Central memory CD8-positive, alpha-beta T cell (primary cell): ENCODE measurements at places on chromosomes 4 and X.
A peak's percentile ranks its signal among the peaks of the same experiment; 100 is the strongest.

GRCh38 chr4:183256756-183257385, 63.2 kb downstream of the CLDN22 start:
- DNase-seq, result no peak

DNA sequence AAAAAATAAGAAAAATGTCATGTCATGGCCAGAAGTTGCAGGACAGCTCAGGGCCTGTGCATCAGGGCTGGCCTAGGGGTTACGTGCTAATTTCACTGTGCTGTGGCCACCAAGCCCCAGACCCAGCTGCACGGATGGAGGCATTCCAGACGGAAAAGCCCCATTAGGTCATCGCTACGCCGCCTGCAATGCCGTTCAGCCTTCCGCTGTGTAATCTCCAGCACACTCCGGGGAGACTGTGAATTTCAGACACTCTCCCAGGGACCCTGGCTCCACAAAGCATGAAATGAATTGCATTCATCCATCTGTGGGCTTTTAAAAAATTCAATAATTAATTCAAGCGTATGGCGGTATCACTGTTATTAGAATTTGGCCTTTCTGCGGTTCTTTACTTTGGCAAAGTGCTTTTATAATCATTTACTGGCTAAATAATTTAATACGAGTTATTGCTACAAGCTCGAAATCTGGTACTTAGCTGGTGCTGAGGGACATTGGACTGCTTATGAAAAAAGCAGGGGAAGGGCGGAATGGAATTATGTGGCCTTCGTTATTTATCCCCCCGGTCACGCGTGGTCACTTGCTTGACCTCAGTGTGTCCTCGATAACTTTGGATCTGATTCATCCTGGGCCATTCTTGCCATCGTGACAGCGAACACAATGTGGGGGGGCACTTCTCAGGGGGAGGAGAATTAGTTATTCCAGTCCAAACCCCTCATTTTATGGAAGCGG, 9.0 kb upstream of the NSG1 start:
- DNase-seq, result no peak

DNA sequence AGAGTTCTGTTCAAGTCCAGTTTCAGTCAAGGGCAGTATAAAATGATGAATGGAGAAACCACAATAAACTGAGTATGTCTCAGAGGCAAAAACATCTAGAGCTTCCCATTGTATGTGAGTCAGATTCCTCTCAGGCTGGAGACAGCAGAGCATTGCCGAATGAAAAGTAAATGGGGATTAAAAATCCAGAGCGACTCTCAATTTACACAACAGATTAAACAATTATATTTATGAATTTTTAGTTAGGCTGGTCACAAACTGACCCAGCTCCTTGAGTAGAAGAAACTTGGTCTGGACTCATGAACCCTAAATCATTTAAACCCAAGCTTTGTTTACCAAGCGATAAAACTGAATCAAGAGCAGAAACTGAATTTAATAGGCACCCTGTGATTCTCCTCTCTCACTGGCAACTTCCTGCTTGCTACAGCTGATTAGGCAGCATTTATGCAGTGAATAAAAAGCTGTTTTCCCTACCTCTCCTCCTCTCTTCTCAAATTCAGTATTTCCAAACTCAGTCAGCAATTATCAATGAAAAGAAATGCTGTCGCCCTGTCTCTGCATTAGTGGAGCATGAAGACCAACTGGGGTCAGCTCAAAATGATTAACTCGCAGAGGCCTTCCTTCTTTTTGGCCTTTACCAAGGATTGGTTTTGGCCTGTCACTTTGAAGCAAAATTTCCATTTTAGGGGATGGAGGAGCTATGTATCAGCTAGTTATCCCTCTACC, 568.0 kb downstream of the PDHA2 start:
- no peak for DNase-seq

DNA sequence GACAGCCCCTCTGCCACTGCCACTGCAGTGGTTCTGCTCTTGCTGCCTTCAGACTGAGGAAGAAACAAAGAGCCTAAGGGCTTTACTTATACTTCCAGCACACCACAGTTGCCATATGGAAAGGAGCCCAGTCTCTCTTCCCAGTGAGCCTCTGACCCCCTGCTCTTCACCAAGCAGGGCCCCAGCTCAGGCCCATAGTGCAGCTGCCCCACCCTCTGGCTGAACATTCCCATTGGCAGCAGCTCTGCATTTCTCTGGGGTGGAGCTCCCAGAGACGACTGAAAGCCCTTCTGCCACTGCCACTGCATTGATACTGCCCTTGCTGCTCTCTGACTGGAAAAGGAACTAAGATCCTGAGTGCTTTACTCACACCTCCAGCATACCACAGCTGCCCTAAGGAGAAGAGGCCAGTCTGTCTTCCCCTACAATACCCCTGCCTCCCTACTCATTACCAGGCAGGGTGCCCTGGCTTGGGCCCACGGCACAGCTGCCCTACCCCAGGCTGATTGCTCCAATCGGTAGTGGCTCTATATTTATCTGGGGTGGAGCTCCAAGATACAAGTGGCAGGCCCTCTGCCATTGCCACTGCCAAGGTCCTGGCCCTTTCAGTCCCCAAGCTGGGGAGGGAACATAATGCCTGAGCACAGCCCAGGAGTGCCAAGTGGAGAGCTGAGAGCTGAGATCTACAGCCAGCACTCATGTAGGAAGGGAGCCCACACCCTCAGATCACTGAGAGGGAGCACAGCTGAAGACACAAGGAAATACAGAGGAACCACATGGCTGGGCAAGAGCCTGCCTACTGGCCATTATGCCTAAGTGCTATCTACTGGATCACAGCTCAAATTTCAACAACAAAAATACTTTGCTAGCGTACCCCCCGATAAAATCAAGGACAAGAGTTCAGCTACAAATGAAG, 36.0 kb downstream of the AWAT2 start:
- DNase-seq, result no peak

GRCh38 chrX:30150196-30150895, 65.0 kb upstream of the MAGEB2 start:
- no peak for DNase-seq

- peak; percentile 100 for DNase-seq
Measured at GRCh38 chrX:1452516-1453394, at the start of gene ASMTL. Gene ASMTL (minus strand): TSS chrX:1452909. CDS start chrX:1452840, 69 bp downstream.

- DNase-seq, result no peak
Measured at GRCh38 chrX:153928846-153929245, 2.8 kb upstream of the ARHGAP4 start.

DNA sequence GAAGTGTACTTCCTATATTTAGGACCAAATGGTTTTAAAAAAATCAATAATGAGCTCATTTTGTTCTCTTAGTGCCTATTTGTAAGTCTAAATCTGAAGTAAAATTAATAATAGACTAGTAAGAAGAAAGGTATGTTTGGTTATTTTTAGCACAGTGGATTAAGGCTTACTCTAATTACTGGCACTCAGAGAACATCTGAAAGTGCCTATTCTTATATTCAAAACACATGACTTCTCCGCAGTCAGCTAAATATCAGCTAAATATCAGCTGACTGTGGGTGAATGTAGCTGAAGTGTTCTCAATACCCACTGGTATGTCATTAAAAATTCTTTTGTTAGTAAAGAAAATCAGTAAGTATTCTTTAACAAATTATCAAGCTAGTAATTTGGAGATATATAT, 6.0 kb downstream of the AP1S2 start:
- DNase-seq, result no peak

GRCh38 chr4:1021386-1022050, 10.1 kb downstream of the FGFRL1 start:
- no peak for DNase-seq

DNA sequence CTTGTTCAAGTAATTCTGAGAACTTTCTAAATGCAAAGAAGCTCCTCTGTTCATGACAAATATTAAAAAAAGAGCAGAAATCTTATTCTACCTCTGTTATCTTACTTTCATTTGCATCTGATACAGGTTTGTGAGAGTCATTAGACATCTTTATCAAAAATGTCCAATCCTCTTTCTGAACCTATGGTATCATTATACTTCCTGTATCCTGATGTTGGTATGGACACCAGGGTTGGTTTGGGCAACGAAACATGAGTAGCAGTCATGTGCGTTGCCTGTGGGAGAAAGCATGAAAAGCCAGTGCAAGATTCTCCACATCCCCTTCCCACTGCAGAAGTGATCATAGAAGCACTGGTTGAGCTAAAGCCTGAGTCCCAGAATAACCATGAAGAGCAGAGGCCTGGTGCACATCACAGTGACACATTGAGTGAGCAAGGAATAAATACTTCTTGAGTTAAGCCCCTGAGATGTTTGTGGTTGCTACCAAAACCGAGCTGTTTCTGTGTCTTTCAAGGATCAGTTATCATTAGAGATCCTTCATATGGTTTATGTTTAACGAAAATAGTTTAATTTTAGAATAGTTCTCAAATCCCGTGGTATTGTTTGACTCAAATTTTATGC, 197.2 kb downstream of the BANK1 start:
- no peak for DNase-seq

GRCh38 chrX:68112321-68112720, 321.0 kb downstream of the OPHN1 start:
- DNase-seq, result no peak

- no peak for DNase-seq
Measured at GRCh38 chr4:185207466-185207865, 1.9 kb upstream of the SNX25 start.

GRCh38 chrX:139200346-139200745, 330.2 kb upstream of the F9 start:
- DNase-seq, result no peak

- no peak for DNase-seq
Measured at GRCh38 chr4:57265831-57266582, 155.8 kb upstream of the IGFBP7 start.

- DNase-seq, result no peak
Measured at GRCh38 chr4:74157154-74157553, 764 bp upstream of the MTHFD2L start.

DNA sequence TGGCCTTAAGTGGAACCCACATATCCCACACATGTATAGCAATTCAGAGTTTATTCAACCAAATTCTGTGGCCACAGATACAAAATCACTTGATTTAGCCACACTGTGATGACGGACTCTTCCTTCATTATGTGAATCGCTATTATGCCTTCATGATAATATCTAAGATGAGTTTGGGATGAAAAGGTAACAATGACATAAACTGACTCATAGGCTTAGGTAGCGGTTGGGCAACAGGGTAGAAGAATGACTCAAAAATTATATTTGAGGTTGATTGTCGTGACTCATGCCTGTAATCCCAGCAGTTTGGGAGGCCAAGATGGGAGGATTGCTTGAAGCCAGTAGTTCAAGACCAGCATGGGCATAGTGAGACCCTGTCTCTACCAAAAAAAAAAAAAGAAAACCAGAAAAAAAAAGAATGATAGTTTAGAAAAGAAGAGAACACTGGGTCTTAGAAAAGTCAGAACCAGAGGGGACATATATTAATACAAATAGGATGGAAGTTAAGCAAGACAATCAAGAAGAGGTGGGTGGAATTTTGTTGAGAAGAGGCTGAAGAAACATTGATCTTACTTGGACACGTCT, 70.4 kb upstream of the USP9X start:
- no peak for DNase-seq

DNA sequence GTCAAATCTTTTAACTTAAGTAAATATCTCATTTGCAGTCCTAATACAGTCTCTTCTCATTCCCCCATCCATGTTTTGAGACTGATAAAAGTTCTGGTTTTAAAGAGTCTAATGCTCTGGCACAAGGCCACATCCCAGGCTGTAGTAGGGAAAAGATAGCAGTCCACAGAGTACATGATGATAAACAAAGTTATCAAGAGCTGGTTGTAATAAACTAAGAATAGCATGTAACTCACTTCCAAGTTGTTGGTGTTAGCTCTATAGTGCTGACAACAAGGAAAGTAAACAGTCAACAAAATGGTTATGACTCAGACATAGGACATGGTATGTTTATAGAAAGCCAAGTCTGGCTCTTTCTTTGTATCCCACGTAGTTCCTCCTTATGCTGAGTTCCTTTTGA, 21.8 kb upstream of the AREG start:
- no peak for DNase-seq

DNA sequence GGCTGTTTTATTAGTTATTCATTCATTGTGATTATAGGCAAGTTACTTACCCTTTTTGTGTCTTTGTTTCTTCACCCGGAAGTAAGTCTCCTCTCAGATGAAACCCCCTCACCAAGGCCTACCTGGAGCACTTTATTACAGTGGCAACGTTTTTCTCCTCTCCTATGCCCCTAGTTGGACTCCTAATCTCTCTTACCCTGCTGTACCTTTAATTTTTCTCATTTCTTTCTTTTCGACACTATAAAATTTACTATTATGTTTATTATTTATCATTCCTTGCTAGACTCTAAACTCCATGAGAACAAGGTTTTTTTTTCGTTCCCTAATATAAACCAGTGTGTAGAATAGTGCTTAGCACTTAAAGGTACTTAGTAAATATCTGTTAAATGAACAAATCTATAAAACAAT, 17.5 kb downstream of the STAP1 start:
- DNase-seq, result no peak

DNA sequence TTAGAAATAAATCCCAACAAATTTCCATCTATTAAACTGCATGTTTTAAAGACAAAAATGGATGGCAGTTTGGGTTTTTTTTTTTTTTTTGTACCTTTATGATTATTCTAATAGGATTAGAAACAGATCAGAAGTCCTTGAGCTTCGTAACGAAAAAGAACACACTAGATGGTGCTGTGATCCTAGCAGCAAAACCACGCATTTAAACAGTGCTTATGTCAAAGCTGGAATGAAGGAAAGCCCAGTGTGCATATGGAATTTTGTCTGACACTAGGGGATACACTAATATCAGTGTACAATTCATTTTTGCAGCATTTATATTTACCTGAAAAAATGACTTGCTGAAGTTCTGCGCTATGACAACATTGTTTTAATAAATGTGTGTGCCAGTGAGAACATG, 229.1 kb downstream of the VEGFC start:
- DNase-seq, result no peak

DNA sequence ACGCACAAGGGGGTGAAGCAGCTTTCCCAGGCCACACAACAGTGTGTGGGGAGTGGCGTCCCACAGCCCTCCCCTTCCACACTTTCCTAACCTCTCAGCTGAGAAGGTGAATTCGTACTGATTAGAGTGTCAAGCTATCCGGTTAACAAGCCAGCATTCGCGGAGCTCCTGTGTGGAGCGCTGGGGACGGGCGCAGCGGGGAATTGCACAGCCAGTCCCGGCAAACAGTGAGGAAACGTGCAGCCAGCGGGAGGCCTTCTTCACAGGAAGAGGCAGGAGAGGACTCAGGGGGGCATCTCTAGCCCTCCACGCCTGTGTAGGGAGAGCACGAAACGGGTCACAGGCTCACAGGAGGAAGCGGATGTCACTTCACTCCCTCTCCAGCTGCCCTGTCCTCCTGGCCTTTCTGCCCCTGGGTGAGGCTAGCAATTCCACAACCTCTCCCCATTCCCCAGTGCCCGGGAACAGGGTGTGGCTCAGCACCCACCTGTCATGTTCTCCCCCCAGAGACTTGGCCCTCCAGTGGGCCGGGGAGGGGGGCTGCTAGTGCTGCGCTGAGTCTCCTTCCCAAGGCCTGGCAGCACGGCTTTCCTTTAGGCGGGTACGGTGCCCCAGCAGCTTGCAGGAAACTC, 117.3 kb downstream of the CPZ start:
- no peak for DNase-seq

DNA sequence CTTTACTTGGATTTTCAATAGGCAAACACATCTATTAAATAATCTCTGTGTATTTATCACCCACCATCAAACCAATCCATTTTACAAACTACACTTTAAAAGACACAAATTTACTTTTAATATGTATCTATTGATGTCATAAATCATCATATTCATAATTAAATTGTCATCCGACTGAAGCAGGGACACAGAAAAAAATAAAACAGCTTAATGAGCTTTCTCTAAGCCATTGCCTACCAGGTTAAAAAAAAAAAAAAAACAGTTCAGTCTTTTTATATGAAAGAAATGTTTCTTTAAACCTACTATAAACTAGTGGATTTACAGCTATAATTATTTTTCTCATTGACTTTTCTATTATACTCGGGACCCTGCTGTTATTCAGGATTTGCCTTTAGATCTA, 57.3 kb downstream of the PABPC4L start:
- no peak for DNase-seq
